Stimulated activated CD4-positive, alpha-beta T cell treated with anti-CD3 and anti-CD28 coated beads, Interleukin-1b, Interleukin-23, amount 100 ng/mL, for 24 hours (primary cell): ENCODE measurements at places on chromosomes 16 and 17.

- DNase-seq = no peak
Observed at GRCh38 chr16:10968498-10968897, 24.1 kb downstream of the CLEC16A start.

DNA sequence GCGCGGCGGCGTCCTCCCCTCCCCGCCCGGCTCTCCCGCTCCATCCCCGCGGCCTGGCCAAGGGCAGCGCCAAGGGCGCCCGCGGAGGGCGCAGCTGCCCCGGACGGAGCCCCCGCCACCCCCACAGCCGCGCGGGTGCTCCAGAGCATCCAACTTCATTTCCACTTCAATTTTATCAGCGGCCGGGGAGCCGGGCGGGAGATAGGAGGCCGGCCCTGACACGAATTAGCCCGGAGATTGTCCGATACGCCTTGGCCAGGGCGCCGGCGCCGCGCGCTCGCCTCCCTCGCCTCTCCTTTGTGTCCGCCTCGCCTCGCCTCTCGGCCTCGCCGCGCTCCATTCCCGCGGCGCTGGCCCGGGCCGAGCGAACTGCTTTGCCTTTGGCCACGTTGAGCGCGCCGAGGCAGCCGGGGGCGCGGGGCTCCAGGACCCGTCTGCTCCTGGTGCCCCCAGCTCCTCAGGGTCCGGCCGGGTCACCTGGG, 129.1 kb upstream of the LHX1 start:
- DNase-seq = no peak

GRCh38 chr17:39674702-39675389, 6.6 kb downstream of the PNMT start:
- DNase-seq = no peak

DNA sequence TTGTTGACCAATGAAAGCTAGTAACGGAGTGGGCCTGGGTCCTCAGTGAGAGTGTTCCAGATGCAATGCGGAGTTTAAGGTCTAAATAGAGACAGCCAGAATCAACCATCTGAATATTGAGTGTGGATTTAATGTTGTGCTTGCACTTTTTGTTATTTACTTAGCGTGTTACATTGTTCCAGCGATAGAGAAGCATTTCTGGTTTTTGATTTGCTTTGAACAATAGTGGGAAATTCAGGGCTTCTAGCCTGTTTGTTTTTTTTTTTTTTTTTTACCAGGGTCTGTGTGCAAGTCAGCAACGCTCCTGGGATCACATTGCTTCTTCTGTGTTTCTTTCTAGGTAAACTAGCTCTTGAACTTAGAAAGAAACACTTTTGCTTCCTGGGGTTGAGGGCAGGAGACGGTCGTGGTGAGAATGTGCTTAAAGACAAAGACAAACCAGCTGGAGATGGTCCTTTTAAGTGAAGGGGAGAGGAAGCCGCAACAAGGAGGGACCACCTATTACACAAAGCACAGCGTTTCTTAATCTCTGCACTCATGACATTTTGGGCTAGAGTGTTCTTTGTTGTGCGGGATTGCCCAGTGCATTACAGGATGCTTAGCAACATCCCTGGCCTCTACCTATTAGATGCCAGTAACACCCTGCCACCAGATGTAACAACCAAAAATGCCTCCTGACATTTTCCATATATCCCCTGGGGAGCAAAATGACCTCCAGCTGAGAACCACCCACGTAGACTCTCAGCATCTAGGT, 119.2 kb downstream of the MAP2K6 start:
- no peak for DNase-seq

DNA sequence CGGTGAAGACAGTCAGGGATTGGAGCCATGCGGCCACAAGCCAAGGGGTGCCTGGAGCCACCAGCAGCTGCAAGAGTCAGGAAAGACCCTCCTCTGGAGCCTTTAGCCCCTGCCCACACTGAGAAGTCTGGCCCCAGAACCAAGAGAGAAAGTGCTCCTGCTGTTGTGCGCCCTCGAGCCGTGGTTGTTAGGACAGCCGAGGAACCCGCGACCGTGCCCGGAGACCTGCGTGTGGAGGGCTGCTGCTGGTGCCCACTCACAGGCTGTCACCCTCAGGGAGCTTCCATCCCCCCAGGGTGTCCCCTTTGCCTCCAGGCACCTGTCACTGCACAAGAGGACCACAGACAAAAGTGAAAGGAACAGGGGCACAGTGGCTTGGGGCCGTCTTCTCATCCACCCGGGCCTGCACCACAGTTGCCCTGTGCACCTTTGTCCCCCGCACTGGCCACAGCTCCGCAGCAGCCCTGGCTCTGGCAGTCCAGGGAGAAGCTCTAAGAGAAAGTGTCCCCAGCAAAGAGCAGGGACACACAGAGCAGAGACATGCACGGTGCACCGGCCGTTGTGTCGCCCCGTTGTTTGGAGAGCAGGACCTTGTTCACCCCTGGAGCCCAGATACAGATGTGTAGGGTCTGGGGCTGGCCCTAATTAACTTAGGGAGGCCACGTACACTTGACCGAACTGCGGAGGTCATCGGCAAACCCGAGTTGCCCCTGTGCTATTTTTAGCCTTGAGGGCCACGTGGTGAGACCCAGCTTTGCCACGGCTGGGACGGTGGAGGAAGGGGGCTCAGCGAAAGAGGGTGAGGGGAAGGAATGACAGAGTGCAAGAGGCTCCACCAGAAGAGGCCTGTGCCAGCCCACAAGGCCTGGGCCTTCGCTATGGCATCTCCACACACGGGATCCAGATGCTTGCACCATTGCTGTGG, 329.2 kb downstream of the C16orf95 start:
- no peak for DNase-seq

DNA sequence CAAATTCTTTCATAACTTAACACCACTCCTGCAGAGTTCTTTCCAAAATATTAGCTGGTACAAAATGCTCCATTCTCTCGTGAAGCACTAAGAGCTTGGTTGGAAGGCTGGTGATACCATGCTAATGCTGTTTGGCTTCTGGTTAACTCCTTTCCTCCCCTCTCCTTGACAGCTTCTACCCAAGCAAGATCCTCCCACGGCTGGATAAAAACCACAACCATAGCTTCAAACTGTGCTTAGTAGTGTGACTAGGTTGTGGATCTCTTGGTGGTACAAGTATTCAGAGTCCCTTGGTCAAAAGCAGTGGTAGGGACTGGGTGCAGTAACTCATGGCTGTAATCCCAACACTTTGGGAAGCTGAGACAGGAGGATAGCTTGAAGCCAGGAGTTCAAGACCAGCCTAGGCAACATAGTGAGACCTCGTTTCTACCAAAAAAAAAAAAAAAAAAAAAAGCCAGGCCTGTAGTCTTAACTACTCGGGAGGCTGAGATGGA, 2.3 kb downstream of the PHAF1 start:
- no peak for DNase-seq

DNA sequence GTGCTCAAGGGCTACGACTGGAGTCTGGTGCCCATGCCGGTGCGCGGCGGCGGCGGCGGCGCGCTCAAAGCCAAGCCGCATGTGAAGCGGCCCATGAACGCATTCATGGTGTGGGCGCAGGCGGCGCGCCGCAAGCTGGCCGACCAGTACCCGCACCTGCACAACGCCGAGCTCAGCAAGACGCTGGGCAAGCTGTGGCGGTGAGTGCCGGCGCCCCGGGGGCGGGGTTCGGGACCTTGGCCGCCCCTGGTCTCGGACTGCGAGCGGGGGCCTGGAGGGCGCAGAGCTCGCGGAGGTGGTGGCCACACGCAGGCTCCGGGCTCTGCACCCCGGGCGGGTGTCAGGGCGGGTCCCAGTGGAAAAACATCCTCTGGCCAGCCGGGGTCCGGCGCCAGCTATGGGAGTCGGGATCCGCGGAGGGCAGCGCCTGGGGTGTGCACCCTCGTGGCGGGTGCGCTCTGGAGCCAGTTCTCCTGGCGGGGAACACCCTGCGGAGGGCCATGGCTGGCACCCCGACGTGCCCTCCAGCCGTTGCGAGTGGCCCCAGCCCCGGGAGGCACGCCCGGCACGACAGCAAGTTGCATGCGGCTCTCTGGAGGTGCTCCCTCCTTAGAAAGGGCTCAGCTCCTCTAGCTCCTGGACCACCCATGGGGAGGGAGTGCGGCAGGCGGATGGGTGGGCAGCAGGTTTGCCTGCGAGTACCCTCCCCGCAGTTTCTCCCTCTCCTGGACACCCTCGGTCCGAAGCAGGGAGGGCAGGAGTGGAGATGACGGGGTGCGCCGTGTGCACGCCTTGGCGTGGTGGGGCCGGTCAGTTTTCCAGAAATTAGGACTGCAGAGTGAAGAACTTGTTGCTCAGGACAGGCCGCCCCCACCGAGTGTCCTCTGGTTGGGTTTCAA, 824 bp downstream of the SOX8 start:
- DNase-seq = no peak

- no peak for DNase-seq
Observed at GRCh38 chr17:41621916-41622315, 2.5 kb downstream of the KRT17 start.

DNA sequence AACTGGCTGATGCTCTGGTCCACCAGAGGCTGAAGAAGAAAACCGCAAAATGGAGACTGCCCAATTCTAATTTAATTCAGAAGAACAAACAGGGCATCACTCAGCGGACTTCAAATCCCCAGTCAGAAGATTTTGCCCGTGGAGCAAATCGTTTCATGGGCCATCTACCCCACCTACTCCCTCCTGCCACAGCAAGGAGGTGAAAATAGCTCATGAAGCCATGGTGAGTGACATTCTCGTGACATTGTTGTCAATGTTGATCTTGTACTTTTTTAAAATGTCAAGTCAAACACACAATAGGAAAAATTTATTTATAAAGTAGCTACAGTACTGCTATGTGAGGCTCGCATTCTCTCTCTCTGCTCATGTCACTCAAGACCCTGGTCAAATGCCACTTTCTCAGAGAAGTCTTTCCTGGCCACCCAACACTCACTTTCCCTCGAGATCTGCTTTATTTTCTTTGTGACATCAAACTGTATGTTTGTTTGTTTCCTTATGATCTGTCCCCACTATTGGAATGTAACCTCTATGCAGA, 31.3 kb upstream of the SOX9 start:
- no peak for DNase-seq

- no peak for DNase-seq
Observed at GRCh38 chr16:53142823-53143568, 88.2 kb downstream of the CHD9 start.

GRCh38 chr17:16435925-16436886, 20.8 kb downstream of the TRPV2 start:
- DNase-seq = no peak

- no peak for DNase-seq
Observed at GRCh38 chr17:19250421-19251173, 13.4 kb downstream of the EPN2 start.

DNA sequence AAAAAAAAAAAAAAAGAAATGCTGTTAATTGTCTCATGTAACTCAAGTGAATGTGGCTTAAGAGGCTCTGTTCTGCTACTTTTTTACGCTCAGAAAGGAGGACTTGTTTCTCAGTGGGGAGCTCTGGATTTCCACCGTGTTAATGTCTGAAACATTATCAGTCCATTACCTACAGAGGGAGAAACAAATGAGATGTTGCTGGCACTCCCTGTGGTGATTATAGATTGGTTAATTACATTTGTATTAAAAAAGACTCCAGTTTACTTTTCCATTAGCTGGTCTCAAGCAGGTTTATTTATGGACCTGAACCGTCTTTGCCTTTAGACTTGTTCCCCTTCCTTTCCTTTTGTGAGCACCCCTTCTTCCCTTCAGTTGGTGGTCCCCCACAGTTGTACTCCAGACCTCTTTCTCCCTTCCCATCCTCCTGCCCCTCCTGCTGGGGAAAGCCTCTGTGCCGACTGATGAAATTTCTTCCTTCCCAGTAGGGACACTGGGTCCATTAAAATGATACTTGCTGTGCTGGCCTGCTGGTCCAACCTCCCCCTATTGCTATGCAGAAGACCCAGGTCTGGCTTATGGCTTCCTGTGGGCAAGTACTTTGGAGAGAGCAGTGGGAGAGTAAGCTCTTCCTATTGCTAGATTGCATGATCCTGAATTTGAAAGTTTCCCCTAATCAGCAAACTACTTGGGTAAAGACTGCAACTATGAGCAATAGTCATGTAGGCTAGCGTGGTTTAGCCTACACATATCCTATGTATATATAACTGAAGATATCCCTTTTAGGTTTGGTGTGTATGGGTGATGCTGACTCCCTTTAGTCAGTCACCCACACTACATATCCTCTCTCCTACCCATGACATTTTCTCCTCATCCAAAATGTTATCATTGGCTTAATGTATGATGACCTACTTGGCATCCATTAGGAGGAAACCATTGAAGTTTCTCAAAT, 8.1 kb downstream of the CDC6 start:
- DNase-seq = no peak

- DNase-seq = no peak
Observed at GRCh38 chr16:57427824-57428223, 19.4 kb downstream of the CIAPIN1 start.
